ENCODE measurements at places on chromosomes 12 and 14.

DNA sequence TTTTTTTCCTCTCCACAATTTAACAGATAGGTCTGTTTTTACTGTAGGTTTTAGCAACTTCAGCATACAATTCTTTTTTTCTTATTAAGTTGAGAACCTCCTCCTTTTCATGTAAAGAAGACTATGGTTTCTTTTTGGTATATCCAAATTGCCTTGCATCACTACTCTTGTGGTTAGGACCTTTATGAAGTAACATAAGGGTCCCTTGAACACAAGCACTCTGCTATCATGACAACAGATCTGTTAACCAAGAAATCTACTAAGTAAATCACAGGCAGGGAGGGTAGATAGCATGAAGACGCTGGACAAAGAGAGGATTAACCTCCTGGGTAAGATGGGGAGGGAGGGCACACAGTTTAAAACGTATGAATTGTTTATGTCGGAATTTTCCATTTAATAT, 380.6 kb downstream of the CCDC91 start:
- no peak for DNase-seq

DNA sequence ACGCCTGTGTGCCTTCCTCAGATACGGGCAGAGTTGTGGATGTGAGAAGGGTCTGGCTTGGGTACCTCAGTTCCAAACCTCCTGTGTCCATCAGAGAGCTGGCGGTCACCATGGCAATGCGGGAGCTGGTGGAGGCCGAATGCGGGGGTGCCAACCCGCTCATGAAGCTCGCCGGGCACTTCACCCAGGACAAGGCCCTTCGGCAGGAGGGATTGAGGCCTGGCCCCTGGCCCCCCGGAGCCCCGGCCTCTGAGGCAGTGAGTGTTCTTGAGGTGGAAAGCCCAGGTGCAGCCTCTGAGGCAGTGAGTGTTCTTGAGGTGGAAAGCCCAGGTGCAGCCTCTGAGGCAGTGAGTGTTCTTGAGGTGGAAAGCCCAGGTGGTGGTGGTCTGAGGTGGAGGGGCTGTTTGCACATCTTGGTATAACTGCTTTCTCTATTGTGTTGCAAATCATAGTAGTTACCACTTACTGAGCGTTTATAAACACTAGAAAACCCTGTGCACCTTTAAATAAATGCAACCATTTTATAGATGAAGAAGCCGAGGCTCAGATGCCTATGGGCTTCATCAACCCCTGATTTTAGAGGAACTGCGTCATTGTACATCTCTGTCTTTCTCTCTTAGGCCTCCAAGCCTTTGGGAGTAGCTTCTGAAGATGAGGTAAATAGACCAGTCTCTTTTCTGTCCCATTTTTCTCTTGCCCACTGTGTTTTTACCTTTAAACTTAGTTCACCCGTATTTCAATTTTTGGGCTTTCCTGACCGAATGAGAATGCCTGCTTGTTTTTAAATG, 976 bp downstream of the PEX5 start:
- DNase-seq: no peak

DNA sequence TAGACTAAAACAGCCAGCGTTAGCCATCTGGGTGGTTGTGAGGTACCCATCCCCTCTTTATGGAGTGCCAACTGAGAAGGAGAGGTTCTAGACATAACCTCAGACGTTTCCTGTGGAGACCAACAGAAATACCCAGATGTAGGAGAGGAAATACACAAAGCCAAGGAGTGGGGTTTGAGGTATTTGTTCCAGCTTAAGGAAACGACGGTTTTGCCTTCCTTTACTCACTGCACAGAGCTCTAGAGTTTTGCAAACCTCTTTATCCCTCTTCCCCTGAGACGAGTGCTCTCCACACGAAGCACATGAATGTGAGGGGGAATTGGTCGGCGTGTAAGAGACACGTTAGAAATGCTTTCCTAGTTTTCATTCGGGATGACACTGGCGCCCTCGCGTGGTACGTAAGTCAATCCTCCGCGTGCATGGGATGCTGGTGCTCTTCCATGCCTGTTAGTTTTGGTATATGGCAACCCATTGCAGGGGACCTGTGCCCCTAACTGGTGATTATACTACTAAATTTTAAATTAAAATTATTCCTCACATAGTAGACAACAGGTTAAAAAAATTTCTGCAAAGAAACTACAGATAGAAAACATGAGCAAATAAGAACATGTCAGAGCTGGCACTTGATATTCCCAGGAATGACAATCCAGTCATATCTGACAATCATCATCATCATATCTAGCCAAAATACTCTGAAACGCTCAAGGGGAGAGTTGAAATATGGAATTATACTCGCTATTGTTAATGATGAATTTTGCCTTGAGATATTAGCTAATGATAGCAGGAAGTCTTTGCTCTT, 121.7 kb downstream of the PPM1H start:
- DNase-seq: peak; percentile 55

DNA sequence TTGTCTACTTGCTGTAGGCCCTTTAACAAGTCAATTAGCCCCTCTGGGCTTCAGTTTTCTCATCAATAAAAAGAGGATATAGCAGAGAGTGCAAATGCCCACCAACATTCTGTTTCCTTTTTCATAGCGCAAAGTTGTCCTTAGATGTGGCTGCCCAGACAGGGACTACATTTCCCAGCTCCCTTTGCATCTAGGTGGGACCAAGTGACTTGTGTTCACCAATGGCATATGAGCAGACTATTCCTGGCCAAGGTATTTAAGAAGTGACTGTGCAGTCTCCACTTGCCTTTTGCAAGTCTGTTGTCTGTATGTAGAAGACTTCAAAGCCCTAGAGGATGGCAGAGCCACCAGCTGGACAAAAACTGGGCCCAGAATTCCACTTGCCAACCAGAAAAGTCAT, 59.7 kb downstream of the DAO start:
- peak; percentile 19 for DNase-seq

- DNase-seq: peak; percentile 11
Measured at GRCh38 chr12:100675432-100675831, 101.9 kb downstream of the GAS2L3 start.

DNA sequence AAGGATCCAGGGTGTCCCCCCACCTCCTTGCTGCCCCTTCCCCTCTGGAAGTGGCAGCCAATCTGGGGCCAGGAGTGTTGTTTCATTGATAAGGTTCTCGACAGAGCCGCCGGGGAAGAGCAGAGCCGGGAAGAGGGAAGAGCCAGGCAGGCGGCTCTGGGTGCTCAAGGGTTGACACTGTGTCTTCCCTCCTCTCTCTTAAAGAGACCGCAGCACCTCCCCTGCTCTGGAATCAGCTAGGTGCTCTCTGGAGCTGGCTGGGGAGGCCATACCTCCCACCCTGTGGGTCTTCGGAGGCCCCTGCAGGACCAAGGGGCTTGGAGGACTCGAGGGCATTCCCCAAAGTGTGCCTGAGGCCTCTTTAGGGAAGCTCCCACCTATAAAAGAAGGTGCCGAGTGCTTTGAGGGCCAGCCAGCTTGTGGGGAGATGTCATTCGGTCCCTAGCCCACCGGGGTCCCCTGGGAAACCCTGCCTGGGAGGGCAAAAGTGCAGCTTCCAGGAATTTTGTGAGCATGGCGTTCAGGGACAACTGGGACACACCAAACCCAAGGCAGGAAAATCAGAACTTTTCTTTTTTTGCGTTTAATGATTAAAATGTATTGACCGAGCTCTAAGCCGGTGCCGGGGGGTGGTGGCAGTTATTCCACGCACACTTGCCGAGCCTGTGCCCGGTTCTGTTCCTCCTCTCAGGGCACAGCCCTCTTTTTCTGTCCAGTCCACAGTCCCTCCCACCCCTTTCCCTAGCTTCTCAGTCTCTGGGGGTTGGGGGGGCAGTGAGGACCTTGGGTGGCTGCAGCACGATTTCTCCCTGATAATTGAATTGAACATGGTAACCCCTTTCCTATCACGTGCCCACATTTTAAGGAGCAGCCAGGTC, 3.0 kb downstream of the SETD1B start:
- DNase-seq: no peak

DNA sequence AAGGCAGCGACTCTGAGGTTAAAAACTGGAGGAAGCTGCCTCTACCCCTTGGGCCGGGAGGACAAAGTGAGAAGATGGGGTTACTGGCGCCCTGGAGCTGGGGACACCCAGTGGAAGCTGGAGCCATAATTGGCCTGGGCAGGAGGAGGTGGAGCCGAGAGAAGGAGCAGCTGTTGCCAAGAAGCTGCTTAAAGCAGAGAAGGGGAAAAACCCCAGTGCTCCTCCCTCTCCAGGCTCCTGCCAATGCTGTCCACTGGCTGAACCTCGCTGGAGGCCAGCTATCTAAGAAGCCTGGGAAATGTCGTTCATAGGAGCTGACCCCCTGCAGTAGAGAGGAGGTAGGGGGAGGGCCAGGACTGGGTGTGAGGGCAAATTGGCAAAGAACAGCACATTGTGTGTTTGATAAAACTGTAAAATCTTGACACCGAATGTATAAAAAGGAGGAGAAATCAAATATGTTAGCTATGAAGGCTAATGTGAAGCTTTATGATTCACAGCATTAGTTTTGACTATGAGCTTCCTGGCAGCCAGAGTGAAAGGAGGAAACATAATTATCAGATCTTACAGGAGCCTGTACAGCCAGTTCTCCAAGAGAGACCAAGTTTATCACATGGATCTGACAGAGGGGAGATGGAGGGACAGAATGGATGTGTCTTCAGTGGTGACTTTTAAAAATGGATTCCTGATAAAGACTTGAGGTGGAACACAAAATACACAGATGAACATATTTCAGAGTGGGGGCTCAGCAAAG, 9.5 kb downstream of the HHIPL1 start:
- DNase-seq: peak; percentile 19

GRCh38 chr14:23186913-23187654, 3.6 kb upstream of the SLC7A8 start:
- DNase-seq: peak; percentile 34

GRCh38 chr12:113245695-113246477, 24.6 kb downstream of the TPCN1 start:
- DNase-seq: no peak

- DNase-seq: no peak
Measured at GRCh38 chr12:132713123-132713522, 2.5 kb downstream of the PGAM5 start.

DNA sequence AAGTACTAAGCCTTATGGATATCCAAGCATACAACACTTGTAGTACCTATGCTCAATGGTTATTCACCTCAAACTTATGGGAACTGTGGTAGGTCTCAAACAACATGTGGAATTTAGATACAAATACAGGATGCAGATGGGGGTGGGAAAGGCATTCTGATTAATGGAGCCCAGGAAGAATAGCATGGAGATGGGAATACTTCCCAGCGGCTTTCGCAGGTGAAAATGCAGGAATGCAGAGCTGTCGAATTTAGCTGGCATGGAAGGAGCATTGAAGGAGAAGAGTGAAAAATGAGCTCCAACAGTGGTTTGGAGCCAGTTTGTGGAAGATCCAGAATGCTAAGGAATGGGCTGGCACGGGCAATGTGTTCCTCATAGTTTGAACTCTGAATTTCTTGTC, 89.9 kb downstream of the NKX2-1 start:
- DNase-seq: no peak

DNA sequence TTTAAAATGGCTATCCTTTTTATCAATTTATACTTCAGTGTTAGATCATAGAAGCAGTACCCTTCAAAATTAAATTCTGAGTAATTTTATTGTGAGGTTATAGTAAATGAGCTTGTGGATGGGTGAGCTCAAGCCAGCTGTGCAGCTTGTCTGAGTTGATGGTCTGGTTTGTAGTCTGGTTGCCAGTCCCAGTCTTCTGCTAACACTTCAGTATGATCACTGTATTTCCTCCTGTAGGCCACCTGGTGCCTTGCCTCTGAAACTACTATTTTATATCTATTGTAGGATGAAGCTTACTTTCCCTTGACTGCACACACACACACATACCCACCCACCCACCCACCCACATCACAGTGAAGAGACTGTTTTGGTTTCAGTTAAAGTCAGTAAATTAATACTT, 496.4 kb downstream of the PCNX1 start:
- DNase-seq: peak; percentile 60

GRCh38 chr12:108806346-108806745, 51.0 kb downstream of the SSH1 start:
- no peak for DNase-seq

DNA sequence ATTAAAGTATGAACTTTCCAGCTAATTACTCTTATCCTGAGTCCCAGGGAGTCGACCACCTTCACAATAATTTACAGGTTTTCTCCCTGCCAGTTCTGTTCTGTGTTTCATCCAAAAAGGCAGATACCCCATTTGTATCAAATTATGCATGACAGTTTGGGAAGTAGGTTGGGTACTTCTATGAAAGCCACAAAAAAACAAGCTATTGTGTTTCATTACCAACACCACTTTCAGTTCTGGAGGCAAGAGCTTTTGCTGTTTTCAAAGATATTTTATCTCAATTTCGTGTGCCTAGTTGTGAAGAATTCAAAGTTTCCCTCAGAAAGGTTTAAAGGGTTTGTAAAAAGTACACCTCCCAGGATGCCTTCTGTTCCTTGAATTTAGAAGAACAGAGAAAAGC, 557.4 kb downstream of the FLRT2 start:
- no peak for DNase-seq

- no peak for DNase-seq
Measured at GRCh38 chr12:68591734-68592418, 18.8 kb upstream of the RAP1B start.

DNA sequence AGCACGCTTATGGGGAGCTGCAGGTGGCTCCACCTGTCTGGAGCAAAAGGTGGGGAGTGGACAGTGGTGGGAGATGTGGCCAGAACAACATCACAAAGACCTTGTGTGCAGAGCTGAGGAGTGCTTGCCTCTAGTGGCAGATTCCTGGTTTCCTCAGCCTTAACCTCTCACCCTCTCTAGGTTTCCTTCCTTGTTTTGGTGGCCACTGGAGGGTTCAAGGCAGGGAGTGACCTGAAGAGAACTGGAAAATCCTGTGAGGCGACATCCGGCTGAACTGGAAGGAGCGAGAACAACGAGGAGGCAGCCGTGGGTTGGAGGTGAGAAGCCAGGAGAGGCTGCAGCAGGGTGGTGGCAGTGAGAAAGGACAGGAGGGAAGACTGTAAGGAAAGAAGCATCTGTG, 6.3 kb upstream of the FLVCR2 start:
- DNase-seq: no peak

- DNase-seq: no peak
Measured at GRCh38 chr12:52926596-52927234, 21.8 kb upstream of the KRT8 start.

GRCh38 chr12:113485330-113485729, 13.7 kb upstream of the LHX5 start:
- no peak for DNase-seq

- DNase-seq: no peak
Measured at GRCh38 chr12:110661337-110661972, 27.5 kb downstream of the HVCN1 start.

DNA sequence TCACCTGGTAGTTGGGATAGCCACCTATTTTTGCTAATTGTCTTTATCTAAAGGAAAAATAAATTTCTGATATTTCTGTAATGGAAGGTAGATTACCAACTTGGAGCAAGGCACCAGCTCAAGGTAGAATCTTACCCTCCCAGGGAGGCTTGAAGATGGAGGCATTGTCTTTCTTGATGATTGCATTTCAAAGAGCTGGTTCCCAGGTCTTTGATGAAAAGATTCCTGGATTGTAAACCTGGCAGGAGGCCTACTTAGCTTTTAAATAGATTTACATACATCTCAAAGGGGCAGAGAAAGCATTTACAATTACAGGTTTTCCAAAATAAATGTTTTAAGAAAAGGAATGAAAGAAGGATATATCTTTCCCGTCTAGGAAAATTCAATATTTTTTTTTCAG, 729.2 kb downstream of the LRFN5 start:
- no peak for DNase-seq

Data from HTR-8/SVneo (cell line).